ENCODE measurements at places on chromosomes 12 and 14. TPM values are rescaled to one million over a fixed set of nuclear protein-coding genes. Genes with fewer than 3 reads are reported as not detected.

GRCh38 chr12:34119366-34119765 is 97.1 kb downstream of the ALG10 start:
- no peak for DNase-seq

Gene BCL11B
- total RNA-seq: 2.3 TPM

GRCh38 chr12:87981495-87981894 is 47.7 kb downstream of the C12orf50 start:
- DNase-seq: no peak

- DNase-seq: no peak
Measured at GRCh38 chr12:113161415-113162016, 12.0 kb downstream of the CFAP73 start.

- DNase-seq: peak; percentile 23
Measured at GRCh38 chr12:117091758-117092510, 7.3 kb downstream of the TESC start.

- DNase-seq: no peak
Measured at GRCh38 chr12:29545102-29545467, 47.6 kb upstream of the OVCH1 start.

Gene ITGB7
- total RNA-seq: 9.7 TPM

DNA sequence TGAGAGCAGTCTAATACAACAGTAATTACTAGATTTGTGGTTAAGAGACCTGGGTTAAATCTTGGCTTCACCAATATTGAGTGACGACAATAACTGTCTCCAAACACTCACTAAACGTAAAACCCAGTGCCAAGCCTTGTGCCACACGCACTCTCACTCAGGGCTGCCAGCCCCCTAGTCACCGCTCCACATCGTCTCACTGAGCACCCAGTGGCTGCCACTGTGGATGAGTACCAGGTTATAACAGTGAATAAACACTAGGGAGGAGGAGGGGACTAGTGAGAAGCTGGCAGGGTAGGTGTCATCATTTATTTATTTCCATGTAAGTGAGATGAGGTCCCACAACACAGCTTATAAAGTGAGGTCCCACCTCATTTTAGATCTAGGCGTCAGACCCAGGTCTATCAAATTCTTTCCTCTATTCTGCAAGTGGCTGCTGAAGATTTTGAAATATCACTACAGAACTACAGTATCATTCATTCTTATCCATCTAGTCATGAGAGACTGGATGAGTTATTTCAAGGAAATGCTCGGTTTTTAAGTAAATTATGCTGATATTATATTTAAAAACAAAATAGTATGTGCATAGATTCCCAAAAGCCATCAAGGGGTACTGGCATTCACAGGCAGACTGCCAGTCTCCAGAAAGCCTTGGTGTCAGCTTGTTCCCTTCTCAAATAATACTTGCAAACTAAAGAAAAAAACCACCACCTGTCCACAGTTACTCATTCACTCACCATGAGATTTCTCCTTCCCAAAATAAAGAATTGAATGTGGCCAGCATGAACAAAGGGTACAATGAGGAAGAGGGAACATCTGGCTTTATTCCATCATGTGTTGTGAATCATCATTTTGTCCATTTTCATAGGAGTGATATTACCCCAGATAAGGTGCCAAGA is 84.0 kb downstream of the PTPN21 start:
- no peak for DNase-seq

DNA sequence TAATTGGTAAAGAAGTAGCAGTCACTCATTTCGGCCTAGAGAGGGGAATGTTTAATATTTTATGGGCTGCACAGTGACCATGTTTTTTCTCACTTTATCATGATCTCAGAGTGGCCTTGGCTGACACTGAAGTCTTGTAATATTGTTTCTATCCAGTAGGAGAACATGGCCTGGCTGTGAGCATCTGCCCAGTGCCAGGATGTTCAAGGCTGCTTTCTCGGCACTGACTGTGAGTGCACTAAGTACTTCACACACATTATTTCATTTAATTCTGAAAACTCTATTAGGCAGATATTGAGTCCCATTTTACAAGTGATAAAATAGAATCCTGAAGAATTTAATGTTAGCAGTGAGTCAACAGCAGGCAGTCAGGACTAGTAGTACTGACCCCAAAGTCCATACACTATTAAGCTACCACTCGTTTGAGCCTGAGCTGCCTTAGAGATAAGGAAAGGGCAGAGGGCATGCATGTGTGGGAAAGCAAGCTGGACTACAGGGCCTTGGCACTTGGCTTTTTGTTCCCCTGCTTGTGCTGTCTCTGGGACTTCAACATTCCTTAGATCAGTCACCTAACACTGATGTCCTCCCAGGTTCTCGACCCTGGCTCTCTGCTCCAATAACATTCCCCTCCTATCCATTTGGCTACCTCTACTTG is 42.2 kb upstream of the APPL2 start:
- DNase-seq: no peak

GRCh38 chr14:79709573-79709972 is 501.7 kb downstream of the DIO2 start:
- no peak for DNase-seq

- DNase-seq: no peak
Measured at GRCh38 chr14:62420847-62421246, 624.4 kb downstream of the KCNH5 start.

- DNase-seq: no peak
Measured at GRCh38 chr12:26659930-26660329, 173.1 kb downstream of the ITPR2 start.

- DNase-seq: no peak
Measured at GRCh38 chr12:101942250-101942605, 64.8 kb downstream of the DRAM1 start.

DNA sequence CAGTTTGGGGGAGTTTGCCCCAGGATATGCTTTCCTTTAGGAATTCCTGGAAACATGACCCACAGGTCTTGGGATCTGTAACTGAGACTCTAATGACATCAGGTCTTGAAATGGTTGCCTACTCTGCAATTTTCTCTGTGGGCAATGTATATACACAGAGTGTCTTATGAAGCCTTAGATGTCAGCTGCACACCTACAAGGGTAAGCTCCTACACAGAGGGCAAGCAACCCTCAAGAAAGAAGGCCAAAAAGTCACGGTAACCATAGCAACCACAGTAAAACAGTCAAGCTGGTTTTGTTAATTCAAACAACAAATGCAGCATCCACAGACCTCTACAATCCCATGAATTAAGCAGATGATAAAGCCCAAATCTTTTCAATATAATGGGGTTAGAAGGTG is 293.0 kb downstream of the SSPN start:
- no peak for DNase-seq

Gene ADAMTS20
- not detected for total RNA-seq

Gene SLC4A8
- 8.3 TPM for total RNA-seq

Gene TAS2R8
- total RNA-seq: not detected

DNA sequence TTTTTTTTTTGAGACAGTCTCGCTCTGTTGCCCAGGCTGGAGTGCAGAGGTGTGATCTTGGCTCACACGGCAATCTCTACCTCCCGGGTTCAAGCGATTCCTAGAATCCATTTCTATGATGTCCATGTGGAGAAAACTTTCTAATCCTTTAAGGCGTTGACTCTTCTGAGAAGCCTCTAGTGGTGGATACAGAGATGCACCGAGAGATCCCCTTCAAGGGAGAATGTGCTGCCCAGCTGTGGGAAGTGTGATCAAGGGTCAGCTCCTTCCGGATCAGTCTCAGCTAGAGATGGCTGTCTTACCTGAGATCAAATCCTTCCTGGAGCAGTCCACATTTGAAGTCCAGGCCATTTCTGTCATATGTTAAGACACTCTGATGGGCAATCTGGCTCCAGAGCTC is 92.7 kb upstream of the HECTD1 start:
- DNase-seq: no peak

GRCh38 chr14:69543341-69544115 is 31.1 kb downstream of the CCDC177 start:
- DNase-seq: peak; percentile 74

Gene GLRX5
- 23.7 TPM for total RNA-seq

Gene GCH1
- total RNA-seq: 12.7 TPM

DNA sequence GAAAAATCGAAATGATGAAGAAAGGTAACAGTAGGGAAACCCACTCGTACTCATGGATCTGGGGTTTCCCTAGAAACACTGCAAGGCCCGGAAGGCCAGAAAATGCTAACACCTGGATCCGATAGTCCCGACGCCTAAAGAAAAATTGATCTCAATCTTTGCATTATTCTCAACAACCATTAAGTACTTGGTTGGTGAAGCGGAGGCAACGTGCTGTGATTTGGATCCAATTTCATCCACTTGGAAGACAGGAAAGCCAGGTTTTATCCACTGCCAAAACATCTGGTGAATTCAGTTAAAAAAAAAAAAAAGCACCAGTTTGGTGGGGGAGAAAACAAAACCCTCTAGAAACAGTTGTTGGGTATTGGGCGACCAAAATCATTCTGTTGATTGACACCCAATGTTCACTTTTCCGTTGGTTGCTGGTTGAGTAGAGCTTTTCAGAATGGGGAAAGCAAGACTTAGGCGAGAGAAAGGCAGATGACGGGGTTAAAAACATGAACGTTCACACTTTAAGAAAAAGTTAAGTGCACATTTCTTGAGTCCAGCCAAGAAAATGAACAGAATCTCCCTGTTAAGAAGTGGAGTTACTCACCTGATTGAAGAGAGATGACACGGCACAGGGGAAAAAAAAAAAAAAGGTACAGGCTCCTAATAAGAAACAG is 41.9 kb upstream of the MED13L start:
- DNase-seq: no peak

- no peak for DNase-seq
Measured at GRCh38 chr14:39472078-39472477, 39.8 kb upstream of the FBXO33 start.

Gene KRT71
- not detected for total RNA-seq

Gene CPM
- total RNA-seq: 224 TPM

- no peak for DNase-seq
Measured at GRCh38 chr12:48265777-48266176, 62.7 kb upstream of the OR10AD1 start.

DNA sequence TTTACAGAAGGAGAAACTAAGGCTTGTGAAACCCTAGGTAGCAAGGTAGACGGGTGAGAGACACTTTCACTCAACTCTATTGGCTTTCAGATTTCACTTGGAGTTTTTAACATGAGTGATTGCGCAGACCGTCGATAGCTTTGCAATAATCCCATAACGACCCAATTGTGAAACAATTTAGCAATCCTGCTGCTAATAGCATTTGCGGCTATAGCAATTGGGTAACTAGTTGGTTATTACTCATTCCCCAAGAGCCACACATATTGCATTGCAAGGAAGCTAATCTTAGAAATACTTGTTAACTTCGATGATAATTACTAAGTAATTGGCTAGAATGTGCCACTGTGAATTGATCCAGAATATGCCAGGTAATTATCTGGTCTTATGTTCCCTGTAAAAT is 159.9 kb upstream of the NOS1 start:
- DNase-seq: no peak

DNA sequence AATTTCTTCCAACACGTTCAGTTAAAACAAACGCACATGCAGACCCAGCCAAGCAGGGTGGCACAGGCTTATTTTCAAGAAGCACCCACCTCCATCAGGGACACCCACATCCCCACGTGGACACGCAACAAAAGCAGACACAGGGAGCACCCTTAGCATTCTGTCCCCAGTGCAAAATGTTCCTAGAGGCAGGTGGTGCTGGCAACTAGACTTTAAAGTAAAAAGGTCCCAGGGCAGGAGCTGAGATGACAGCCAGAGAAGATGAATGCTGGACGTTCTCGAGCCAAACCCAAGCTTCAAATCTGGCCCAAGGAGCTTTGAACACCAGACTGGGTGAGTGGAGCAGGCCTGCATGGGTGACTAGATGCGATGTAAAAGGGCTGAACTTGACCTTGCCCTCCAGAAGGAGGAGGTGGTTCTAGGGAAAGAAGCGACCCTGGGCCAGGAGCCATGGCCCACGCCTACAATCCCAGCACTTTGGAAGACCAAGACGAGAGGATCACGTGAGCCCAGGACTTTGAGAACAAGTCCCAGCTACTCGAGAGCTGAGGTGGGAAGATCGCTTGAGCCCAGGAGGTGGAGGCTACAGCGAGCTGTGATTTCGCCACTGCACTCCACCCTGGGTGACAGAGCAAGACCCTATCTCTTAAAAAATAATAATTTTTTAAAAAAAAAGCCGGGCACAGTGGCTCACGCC is 47.3 kb downstream of the KDM2B start:
- peak; percentile 64 for DNase-seq

Gene SLC35E3
- 16.5 TPM for total RNA-seq

DNA sequence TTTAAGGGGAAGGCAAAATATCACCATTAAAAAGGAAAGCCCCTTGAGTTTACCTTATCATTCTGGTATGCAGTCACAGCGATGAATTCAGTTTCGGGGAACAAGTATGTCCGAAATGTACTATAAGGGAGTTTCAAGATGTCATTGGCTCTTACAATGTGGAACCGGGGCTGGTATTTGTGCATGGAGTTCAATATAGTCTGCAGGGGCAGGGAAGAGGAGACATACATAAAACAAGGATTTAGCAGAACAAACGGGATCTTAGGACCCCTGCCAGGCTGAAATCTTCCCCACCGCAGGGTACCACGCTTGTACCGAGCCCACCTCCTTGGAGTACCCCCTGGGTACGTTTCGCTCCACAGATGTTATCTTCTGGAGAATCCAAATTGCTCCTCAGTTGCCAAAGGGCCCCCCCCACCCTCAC is 4.5 kb downstream of the TBX3 start:
- DNase-seq: no peak

Gene LALBA
- total RNA-seq: not detected

GRCh38 chr14:90005939-90006530 is 50.3 kb downstream of the TDP1 start:
- no peak for DNase-seq

Gene TAS2R42
- not detected for total RNA-seq

- DNase-seq: no peak
Measured at GRCh38 chr14:37665951-37666350, 70.5 kb downstream of the TTC6 start.

GRCh38 chr12:54984658-54985376 is at the start of gene TESPA1:
Gene TESPA1 (minus strand): TSS chr12:54984762. CDS start chr12:54974562, 10,200 bp downstream.
- peak; percentile 79 for DNase-seq

GRCh38 chr12:104094284-104094683 is 30.0 kb downstream of the HCFC2 start:
- DNase-seq: no peak

Gene SAMD15
- 2.8 TPM for total RNA-seq

DNA sequence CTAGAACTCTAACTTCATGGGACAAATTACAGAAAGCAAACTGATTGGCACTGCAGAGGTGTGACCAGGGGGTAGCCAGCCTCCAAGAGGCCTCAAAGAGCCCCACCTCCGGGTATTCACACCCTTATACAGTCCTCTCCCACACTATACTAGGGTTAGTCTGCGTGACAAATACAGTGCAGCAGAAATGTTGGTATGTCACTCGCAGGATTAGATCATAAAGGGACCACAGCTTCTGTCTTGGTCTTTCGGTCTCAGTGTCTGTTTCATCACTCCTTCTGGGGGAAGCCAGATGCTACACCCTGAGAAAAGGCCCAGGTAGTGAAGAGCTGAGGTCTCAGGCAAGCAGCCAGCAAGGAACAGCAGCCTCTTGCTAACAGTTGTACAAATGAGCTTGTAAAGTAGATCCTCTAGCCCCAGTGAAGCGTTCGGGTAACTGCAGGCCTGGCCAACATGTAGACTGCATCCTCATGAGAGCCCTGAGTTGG is 68.9 kb upstream of the SAV1 start:
- no peak for DNase-seq

Gene ANKRD9
- 19.5 TPM for total RNA-seq

All from lower lobe of right lung (tissue), 2 donors.